ENCODE measurements at places on chromosomes 4 and X. TPM values are rescaled to one million over a fixed set of nuclear protein-coding genes. Genes with fewer than 3 reads are reported as not detected.

Gene ART3
- not detected for total RNA-seq

Gene TRIM75
- total RNA-seq: not detected

Gene TMPRSS11A
- total RNA-seq: not detected

Gene ASB9
- total RNA-seq: 13.8 TPM

Gene FAM184B
- not detected for total RNA-seq

Gene ETDB
- not detected for total RNA-seq

Gene CYSLTR1
- under 0.01 TPM for total RNA-seq

Gene TMSB15C
- 11.6 TPM for total RNA-seq

Gene NUDT10
- total RNA-seq: 8.7 TPM

Gene CASP3
- 10.6 TPM for total RNA-seq

Gene SLC9B1
- 4.8 TPM for total RNA-seq

Gene SRD5A3
- 4.1 TPM for total RNA-seq

Gene MAGEB2
- not detected for total RNA-seq

Gene GPRASP1
- 18.8 TPM for total RNA-seq

Gene GAGE12G
- not detected for total RNA-seq

Gene MAGEA9B
- total RNA-seq: not detected

Gene CDKL2
- 3.1 TPM for total RNA-seq

Gene PPEF2
- not detected for total RNA-seq

Gene GABRB1
- total RNA-seq: 1.5 TPM

Gene RAB9B
- 14.9 TPM for total RNA-seq

Gene MAGEB10
- not detected for total RNA-seq

Gene SPOCK3
- total RNA-seq: 3.8 TPM

Gene SSX1
- total RNA-seq: not detected

Gene CYBB
- total RNA-seq: 32.4 TPM

Gene F8A2
- total RNA-seq: not detected

Gene MAML3
- total RNA-seq: 2.4 TPM

Gene GCNA
- 2.8 TPM for total RNA-seq

Gene SNCA
- total RNA-seq: 27.4 TPM

Gene ADGRL3
- 71.1 TPM for total RNA-seq

Gene VCX3A
- not detected for total RNA-seq

Gene ZDHHC15
- total RNA-seq: 4.3 TPM

Gene GAGE13
- total RNA-seq: not detected

Gene COX7B
- 616 TPM for total RNA-seq

Gene DHRSX
- total RNA-seq: 23.8 TPM

Gene PHF8
- total RNA-seq: 7.1 TPM

Gene PTCHD1
- 2.9 TPM for total RNA-seq

Gene RNF128
- total RNA-seq: not detected

Gene XAGE1B
- not detected for total RNA-seq

Data from uterus (tissue), 4 donors.